ENCODE measurements at places on chromosomes 16 and 17. TPM values are rescaled to one million over a fixed set of nuclear protein-coding genes. Genes with fewer than 3 reads are reported as not detected.

- peak; percentile 30 for DNase-seq
- H3K4me3 ChIP-seq = no peak overlapping the region
- no peak overlapping the region for H3K27ac ChIP-seq
- no peaks in the 10 kb centered on the region for H3K27me3 ChIP-seq
Observed at GRCh38 chr17:75909051-75909811, 4.5 kb upstream of the MRPL38 start.

DNA sequence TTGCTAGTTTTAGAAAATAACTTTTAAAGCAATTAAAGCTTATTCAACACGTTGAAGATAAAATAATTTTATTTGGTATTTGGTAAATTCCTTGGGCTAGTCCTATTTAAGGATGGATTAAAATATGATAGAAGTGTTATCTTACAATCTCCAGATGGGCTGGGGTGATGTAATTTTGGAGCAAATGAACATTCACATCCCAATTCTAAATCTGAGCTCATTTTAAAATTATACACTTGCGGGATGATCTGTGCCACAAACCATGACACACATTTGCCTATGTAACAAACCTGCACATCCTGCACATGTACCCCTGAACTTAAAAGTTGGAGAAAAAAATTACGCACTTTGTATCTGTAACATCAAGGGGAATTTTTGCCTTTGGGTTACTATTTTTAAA is 31.5 kb downstream of the NLK start:
- no peak for DNase-seq
- H3K27me3 ChIP-seq = no peaks in the 10 kb centered on the region
- H3K27ac ChIP-seq = no peak overlapping the region
- H3K4me1 ChIP-seq = peaks cover 11% of the 10 kb centered on the region

GRCh38 chr17:50767030-50767429 is 288 bp downstream of the ANKRD40CL start:
- H3K36me3 ChIP-seq = no peaks in the 10 kb centered on the region
- H3K27ac ChIP-seq = no peak overlapping the region
- H3K4me1 ChIP-seq = peaks cover 15% of the 10 kb centered on the region

DNA sequence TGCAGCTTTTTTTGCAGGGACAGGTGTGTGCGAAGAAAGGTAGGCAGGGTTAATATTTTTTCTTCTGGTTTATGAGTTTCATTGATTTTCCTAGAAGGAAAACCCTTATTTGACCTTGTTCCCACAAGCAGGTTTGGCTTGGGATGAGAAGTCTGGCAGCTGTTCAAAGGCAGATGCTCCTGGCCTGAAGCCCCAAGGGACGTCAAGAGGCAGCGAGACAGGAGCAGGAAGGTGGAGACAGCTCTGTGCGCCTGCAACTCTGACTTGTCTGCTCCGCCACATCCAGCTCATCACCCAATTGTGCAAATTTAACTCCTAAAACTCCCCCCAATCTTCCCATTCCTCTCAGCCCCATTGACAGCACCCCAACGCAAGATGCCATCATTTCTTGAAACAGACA is 136.8 kb upstream of the XYLT1 start:
- no peaks in the 10 kb centered on the region for H3K36me3 ChIP-seq
- H3K27ac ChIP-seq = no peak overlapping the region
- H3K4me3 ChIP-seq = no peak overlapping the region
- DNase-seq = no peak
- no peaks in the 10 kb centered on the region for H3K4me1 ChIP-seq
- no peaks in the 10 kb centered on the region for H3K27me3 ChIP-seq

DNA sequence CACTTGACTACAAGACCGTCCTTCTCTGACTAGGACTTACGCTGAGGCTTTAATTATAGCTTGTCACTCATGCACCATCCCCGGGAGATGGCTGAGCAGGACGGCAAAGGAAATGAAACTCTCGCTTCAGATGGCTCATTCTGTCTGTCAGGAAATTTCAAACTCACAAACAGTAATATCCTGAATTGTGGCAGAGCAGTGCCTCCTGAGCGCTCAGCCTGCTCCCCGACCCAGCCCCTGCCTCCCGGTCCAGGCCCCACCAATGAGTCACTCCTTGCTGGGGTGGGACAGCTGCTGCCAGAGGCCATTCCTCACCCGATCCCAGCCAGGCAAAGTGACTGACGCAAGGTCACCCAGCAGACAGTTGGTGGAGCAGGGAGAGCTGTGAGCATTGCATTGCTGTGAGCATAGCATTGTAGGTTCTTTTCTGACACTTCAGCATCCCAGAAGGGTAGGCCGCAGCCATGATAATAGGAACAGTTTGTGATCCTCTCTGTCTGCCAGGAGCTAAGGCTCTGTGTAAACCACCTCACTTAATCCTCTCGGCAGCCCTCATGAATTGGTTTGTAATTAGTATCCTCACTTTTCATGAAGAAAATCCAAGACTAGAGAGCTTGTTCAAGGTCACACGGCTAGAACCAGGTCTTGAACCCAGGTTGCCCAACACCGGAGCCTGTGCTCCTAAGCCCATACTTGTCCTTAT is 20.9 kb downstream of the CCDC182 start:
- no peaks in the 10 kb centered on the region for H3K27me3 ChIP-seq
- no peak overlapping the region for H3K27ac ChIP-seq
- H3K36me3 ChIP-seq = no peaks in the 10 kb centered on the region
- no peak for DNase-seq
- no peaks in the 10 kb centered on the region for H3K4me1 ChIP-seq

- peaks cover 6% of the 10 kb centered on the region for H3K4me1 ChIP-seq
- DNase-seq = no peak
- no peak overlapping the region for H3K4me3 ChIP-seq
- no peaks in the 10 kb centered on the region for H3K27me3 ChIP-seq
Observed at GRCh38 chr17:21304091-21304490, 19.6 kb downstream of the MAP2K3 start.

DNA sequence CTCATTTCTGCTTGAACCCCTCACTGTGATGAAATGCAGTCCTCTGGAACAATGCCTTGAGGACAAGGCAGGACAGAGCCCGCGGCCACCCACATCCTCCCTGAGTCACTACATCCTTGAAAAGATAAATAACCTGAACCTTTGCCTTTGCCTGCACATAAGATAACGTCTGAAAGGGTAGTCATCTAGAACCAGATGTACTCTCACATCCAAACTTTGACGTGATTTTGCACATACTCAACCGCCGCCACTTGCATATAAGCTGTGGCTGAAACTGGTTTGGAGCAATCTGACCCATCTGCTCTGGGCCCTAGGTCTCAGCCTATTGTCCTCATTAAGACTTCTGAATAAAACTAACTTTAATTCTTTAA is 252.1 kb downstream of the PHKB start:
- peak overlapping the region; percentile 2 for H3K27ac ChIP-seq
- H3K4me1 ChIP-seq = no peaks in the 10 kb centered on the region
- DNase-seq = no peak
- no peaks in the 10 kb centered on the region for H3K27me3 ChIP-seq
- H3K36me3 ChIP-seq = no peaks in the 10 kb centered on the region

DNA sequence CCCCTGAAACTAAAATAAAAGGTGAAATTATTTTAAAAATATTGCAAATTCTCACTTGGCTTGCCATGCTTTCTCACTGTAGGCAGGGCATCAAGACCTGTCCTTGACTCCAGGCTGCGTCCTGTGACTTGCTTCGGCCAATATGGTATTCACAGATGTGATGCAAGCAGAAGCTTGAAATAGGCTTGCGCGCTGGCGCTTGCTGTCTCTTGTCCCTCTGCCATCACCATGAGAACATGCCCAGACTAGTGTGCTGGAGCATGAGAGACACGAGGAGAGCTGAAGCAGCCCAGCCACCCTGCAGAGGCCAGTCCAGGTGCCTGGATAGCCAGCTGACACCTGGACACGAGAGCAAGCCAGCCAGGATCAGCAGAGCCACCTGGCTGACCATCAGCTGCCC is 21.8 kb upstream of the ZKSCAN2 start:
- no peaks in the 10 kb centered on the region for H3K4me1 ChIP-seq
- no peak overlapping the region for H3K27ac ChIP-seq
- H3K27me3 ChIP-seq = no peaks in the 10 kb centered on the region

GRCh38 chr16:2959206-2959605 is 4.9 kb upstream of the KREMEN2 start:
- H3K27ac ChIP-seq = no peak overlapping the region
- peaks cover 10% of the 10 kb centered on the region for H3K4me1 ChIP-seq
- DNase-seq = no peak

GRCh38 chr17:60863892-60864707 is 186.4 kb downstream of the BCAS3 start:
- H3K27ac ChIP-seq = no peak overlapping the region
- H3K4me1 ChIP-seq = peaks cover 5% of the 10 kb centered on the region
- no peaks in the 10 kb centered on the region for H3K36me3 ChIP-seq
- H3K4me3 ChIP-seq = no peak overlapping the region
- DNase-seq = no peak

- H3K4me1 ChIP-seq = peaks cover 23% of the 10 kb centered on the region
- no peak for DNase-seq
- no peak overlapping the region for H3K4me3 ChIP-seq
- no peaks in the 10 kb centered on the region for H3K27me3 ChIP-seq
- peak overlapping the region; percentile 57 for H3K27ac ChIP-seq
- no peaks in the 10 kb centered on the region for H3K36me3 ChIP-seq
Observed at GRCh38 chr17:2075336-2076086, 20.6 kb downstream of the HIC1 start.

DNA sequence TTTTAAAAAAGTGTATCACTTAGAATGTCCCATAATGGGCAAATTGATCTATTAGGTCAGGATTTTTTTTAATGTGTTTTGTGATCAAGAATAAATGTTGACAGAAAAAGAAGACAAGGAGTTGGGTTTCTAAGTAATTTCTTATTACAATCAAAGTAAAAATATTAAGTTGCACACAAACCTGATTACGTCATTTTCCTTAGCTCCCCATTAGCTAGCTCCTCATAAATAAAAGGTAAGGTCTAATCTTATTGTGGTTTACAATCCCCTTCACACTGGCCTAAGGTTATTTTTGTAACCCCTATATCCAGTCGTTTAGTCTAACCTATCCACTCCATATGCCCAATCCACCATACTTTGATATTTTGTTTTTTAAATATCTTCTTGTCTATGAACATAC is 7.6 kb downstream of the CA10 start:
- H3K4me3 ChIP-seq = no peak overlapping the region
- peaks cover 17% of the 10 kb centered on the region for H3K27me3 ChIP-seq
- H3K36me3 ChIP-seq = no peaks in the 10 kb centered on the region
- no peak for DNase-seq

- no peak for DNase-seq
- H3K27ac ChIP-seq = no peak overlapping the region
- H3K27me3 ChIP-seq = no peaks in the 10 kb centered on the region
- H3K4me1 ChIP-seq = no peaks in the 10 kb centered on the region
- no peak overlapping the region for H3K4me3 ChIP-seq
Observed at GRCh38 chr17:80732268-80732667, 187.6 kb downstream of the RPTOR start.

Gene PDE6G
- total RNA-seq = 1.3 TPM

Gene KRT32
- not detected for total RNA-seq

Gene GPR179
- total RNA-seq = not detected

Gene ARHGAP44
- total RNA-seq = 43.6 TPM

Gene ARL5C
- total RNA-seq = not detected

All from left lung (tissue), 14 donors.